ENCODE measurements at places on chromosomes 1 and 21.

- DNase-seq: no peak
Measured at GRCh38 chr1:214979191-214979590, 103.3 kb upstream of the KCNK2 start.

DNA sequence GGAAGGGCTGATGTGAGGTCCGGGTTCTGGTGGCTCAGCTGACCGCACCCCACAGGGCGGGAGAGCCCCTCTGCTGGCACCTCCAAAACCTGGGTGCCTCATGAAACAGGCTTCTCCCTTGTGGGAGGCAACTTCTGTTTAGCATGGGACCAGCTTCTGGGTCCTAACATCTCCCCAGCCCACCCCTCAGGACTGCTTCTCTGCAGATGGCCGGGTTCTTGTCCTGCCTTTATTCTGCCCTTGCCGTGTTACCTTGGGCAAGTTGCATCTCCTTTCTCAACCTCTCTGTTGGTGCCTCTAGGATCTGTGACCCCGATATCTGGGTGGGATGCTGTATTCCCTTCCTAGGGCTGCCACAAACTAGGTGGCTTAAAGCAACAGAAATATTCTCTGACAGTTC is 15.0 kb upstream of the TTC22 start:
- no peak for DNase-seq

- no peak for DNase-seq
Measured at GRCh38 chr1:229392936-229393335, 41.0 kb downstream of the ACTA1 start.

- peak; percentile 83 for DNase-seq
Measured at GRCh38 chr1:167121375-167122120, 27.7 kb downstream of the STYXL2 start.

- DNase-seq: no peak
Measured at GRCh38 chr1:117122330-117123025, 929 bp upstream of the TRIM45 start.
